ENCODE measurements at places on chromosomes 13 and 19. TPM values are rescaled to one million over a fixed set of nuclear protein-coding genes. Genes with fewer than 3 reads are reported as not detected.

The ATG4D gene
- total RNA-seq: 39.2 TPM

- DNase-seq: no peak
Measured at GRCh38 chr13:51935326-51936171, 73.8 kb downstream of the CCDC70 start.

The PRR22 gene
- total RNA-seq: 2.3 TPM

DNA sequence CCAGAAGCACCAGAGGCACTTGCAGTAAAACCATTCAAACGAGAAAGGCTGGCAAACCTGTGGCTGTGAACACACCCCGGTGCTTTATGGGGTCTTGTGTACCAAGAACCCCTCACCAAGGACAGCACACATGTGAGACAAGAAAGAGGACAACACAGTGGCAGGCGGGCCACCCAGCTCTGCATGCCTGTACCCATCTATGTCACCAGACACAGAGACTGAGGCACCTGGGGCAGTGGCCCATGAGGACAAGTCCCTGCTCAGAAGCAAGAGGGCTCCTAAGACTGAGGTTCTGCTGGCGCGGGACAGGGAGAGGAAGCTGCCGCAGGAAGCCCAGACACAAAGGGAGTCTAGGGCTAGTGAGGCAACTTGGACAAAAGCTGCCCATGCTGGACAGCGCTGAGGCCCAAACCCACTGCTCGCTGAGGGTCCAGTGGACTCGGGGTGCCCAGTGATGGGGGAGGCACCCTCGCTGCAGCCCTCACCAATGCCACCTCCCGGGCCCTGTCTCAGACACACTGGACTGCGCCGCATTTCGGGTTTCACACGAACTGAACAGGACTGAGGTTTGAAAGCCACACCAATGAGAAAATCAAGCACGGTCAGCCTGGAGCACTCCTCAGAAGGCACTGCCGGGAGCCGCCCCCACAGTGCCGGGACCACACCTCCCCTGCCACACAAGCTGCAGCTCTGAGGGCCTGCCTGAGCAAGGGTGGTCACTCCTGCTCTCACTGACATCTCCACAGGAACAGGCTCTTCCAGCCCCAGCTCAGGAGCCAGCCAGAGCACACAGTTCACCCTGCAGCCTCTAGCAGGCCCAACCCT is 232.7 kb downstream of the TUBA3C start:
- no peak for DNase-seq

DNA sequence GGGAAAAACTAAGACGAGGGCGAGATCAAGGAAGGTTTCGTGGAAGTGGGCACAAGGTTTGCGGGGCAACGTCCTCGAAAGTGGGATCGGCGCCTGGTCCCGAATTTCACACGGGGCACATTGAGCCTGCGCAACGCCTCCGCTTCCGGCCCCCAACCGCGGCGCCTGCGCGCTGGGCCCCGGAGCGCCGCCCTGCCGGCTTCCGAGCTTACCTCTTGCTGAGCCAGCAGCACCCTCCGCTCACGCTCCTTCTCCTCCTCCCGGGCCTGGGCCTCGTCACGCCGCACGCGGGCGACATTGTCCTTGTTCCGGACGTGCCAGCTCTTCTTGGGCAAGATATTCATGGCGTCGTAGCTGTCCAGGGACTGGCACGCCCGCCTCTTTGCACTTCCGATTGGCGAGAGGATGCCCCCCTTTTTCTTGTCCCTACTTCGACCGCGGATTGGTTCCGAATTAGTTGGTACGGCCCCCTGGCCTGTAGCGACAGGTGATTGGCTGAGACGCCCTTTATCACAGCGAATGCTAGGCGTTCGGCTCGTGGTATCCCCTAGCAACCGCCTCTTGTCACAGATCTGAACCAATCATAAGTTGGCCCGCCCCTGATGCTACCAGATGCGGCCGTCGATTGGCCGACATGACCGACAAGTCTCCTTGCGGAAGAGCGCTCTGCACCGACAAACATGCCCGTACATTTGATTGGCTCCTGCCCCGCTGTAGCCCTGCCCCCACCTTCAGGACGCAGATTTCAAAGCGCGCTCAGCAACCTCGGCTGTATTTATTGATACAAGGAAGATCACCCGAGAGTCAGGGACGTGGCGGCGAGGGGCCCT is at the start of gene LENG1:
LENG1 (minus strand) TSS at position 370 of the 830 bp plus-strand sequence; CDS start at position 344, 26 bp downstream.
- DNase-seq: peak; percentile 100

DNA sequence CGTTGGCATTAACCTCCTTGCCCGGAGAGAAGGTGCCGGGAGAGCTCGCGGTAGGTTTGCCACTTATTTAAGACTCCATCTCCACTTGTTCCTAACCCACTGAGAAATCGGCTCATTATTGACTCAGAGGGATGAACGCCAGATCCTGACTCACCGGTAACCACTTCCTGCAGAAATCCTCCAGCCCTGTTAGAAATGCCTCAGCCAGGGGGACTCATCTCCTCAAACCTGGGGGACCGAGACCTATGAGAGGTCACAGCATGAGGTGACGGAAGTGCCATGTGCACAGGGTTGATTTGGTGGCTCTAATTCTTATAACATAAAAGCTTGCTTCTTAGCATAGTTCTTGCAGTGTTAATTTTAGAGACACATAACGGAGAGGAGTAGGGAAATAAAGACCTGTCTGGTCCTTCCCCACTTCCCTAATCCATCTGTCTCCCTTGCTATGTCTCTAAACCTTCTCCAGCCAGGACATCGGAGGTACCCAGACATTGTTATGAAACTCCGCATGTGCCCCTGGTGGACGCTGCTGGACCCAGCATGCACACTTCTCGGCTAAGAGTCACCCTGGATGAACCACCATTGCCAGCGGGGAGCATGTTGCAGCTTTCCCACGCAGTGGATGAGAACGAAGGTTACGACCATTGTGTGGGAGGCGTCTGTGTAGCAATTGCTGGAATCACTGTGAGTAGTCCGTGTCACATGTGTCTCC is 158.9 kb downstream of the EFNB2 start:
- DNase-seq: no peak

The COX6B2 gene
- 2.0 TPM for total RNA-seq

DNA sequence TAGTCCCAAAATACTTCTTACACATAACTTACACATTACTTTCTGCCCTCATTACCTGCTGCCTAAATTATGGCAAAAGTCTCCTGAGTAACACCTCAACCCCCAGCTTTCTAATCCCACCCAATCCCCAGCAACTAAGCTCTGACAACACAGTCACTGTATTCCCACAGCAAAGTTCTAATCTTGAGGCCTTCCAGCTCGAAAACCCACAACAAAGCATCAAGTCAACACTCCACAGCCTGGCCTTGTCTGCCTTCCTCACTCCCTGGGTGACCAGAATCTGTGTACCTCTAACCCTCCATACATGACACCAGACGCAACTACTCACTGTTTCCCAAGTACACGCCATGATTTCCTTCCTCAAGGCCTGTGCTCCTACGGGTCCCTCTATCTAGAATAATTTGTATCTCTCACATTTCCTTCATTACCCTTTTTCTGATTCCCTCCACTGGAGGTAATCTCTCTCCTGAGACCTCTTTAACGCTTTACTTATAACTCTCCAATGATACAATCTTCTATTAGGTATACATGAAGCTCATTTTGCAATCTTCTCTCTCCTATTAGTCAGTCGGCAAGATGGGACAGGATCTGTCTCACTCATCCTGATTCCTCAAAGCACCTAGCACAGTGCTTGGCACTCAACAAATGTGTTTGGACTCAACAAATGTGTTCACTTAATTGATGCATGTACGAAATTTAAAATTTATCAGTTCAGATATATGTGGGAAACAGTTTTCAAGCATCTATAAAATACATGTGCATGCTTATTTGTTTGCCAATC is 87.6 kb upstream of the DOCK9 start:
- no peak for DNase-seq

The SLC10A2 gene
- total RNA-seq: not detected

The TNNI3 gene
- not detected for total RNA-seq

DNA sequence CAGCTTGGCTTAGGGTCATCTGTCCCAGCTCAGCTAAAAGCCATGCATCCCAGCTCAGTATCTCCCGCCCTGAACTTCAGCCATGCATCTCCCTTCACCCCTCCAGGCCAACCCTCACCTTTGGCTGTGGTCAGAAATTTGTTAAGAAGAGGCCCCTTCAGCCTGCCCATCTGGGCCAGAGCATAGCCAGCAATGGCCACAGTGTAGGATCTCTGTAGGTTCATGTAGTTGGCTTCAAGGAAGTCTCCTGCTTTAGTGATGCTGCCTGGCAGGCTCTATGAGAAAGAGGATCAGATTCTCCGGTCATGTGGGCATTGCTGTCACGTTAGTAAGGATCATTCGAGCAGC is 16.6 kb upstream of the TNFSF14 start:
- DNase-seq: no peak

The TGFB1 gene
- 247 TPM for total RNA-seq

GRCh38 chr13:20991741-20992520 is 69.5 kb downstream of the LATS2 start:
- DNase-seq: no peak

The ENOX1 gene
- 0.38 TPM for total RNA-seq

DNA sequence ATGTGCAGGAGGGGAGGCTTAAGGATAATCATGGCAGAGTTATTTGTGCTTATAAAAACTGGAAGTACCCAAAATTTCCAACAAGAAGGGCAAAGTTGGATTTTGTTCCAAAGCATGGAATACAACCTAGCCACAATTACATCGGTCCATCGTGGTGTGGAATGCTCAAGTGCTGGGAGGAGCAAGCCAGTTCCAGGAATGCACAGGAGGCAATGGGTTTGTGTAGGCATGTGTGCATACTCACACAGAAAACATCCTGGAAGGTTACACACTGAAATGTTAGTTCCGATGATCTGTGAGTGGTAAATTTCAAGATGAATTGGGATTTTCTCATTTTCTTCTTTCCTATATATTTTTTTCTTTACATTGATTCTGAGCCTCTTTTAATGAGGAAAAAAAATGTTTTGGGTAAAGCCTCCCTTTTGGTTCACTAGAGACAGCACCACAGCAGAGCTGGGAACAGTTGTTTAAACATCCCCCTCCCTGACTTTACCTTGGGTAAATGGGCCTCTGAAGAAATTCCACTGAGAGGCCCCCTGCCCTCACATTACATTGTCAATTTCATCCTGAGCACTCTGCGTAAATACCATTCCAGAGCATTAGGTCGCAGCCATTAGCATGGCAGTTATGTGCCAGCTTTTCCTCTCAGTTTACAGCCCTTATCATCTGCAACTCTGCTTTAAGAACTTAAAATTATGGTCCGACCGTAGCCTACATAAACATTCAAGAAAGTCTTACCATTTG is 122.0 kb downstream of the UQCRFS1 start:
- DNase-seq: no peak

Data from activated CD4-positive, alpha-beta memory T cell treated with anti-CD3 and anti-CD28 coated beads, Interleukin-2, amount 10 ng/mL, durations not matched to agents 7 days and 5 days (primary cell).